ENCODE measurements at places on chromosomes 11 and 22.

DNA sequence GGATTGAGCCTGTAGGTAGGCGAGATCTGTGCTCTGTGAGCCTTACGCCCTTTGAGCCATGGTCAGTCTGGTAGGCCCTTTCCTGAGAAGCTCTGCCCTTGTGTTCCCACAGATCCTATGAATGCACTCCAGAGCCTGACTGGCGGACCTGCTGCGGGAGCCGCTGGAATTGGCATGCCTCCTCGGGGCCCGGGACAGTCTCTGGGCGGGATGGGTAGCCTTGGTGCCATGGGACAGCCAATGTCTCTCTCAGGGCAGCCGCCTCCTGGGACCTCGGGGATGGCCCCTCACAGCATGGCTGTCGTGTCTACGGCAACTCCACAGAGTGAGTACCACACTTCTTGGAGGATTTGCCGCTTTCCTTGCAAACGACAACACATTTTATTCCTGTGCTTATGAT lies 47.4 kb downstream of the MED15 start:
- no peak for DNase-seq
- no peaks in the 10 kb centered on the region for H3K27me3 ChIP-seq
- peaks cover 21% of the 10 kb centered on the region for H3K4me1 ChIP-seq
- peaks cover 100% of the 10 kb centered on the region for H3K36me3 ChIP-seq
- H3K4me3 ChIP-seq: no peak overlapping the region

DNA sequence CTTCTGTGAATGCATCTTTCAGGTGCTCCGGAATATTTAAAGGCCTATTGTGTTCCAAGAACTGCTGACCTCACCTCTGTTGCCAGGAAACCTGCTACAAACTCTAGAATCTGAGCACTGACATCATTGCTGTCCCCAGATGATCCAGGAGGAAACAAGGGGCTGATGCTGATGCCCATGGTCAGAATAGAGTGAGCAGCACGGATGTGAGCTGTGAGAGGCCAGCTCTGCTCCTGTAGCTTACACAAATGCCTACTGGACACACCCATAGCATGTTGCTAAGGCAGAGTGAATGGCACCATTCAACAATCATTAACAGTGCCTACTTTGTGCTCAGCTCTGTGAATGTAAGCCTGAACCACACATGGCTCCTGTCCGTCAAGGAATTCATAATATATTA lies 276.7 kb upstream of the API5 start:
- no peak overlapping the region for H3K27ac ChIP-seq
- DNase-seq: no peak
- H3K4me3 ChIP-seq: no peak overlapping the region
- H3K4me1 ChIP-seq: no peaks in the 10 kb centered on the region
- no peaks in the 10 kb centered on the region for H3K36me3 ChIP-seq

GRCh38 chr22:32584650-32585049 lies 110.0 kb downstream of the FBXO7 start:
- no peaks in the 10 kb centered on the region for H3K27me3 ChIP-seq
- H3K4me3 ChIP-seq: no peak overlapping the region
- peak overlapping the region; percentile 50 for H3K27ac ChIP-seq

DNA sequence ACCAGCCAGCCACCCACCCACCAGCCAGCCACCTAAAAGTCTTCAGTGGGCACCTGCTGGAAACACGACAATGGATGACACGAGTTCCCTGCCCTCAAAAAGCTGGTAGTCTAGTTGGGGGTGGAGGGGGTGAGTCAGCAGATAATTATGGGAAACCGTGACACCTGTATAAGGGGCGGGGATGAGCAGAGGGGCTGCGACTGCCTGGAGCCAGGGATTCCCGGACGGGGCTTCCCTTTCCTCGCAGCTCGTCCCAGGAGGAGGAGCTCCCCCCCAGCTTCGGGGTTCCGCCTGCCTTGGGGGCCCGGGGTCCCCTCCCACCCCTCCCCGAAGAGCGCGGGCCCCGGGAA lies 2.3 kb upstream of the RTN4RL2 start:
- DNase-seq: no peak
- peaks cover 53% of the 10 kb centered on the region for H3K27me3 ChIP-seq
- no peak overlapping the region for H3K4me3 ChIP-seq
- no peak overlapping the region for H3K27ac ChIP-seq

DNA sequence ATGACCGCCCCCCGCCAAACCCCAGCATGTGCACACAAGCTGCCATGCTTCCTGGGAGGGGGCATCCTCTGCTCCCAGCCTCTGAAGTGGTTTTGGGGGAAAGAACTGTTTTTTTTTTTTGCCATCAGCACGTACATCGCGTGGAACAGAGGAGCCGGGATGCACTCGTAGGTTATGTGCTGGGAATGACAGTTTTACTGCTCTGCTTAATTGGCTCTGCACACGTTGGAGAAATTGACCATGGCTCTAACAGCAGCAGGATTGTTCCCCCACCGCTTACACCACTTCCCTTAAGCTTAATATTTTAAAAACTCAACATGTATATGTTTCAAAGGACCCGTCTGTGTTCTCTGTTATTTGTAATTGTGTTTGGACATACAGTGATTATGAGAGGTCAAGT lies 175.2 kb downstream of the NAV2 start:
- peaks cover 17% of the 10 kb centered on the region for H3K4me1 ChIP-seq
- no peaks in the 10 kb centered on the region for H3K27me3 ChIP-seq
- no peak for DNase-seq
- no peak overlapping the region for H3K27ac ChIP-seq
- H3K4me3 ChIP-seq: no peak overlapping the region
- H3K36me3 ChIP-seq: peaks cover 2% of the 10 kb centered on the region

- H3K4me3 ChIP-seq: no peak overlapping the region
- H3K36me3 ChIP-seq: no peaks in the 10 kb centered on the region
- H3K4me1 ChIP-seq: peaks cover 11% of the 10 kb centered on the region
- no peak for DNase-seq
- H3K27me3 ChIP-seq: peaks cover 8% of the 10 kb centered on the region
These were observed 24.1 kb upstream of the GAL start for GRCh38 chr11:68660066-68660810.

- no peaks in the 10 kb centered on the region for H3K27me3 ChIP-seq
- no peak overlapping the region for H3K4me3 ChIP-seq
- DNase-seq: no peak
These were observed 806.7 kb downstream of the NTM start for GRCh38 chr11:132177106-132177505.

DNA sequence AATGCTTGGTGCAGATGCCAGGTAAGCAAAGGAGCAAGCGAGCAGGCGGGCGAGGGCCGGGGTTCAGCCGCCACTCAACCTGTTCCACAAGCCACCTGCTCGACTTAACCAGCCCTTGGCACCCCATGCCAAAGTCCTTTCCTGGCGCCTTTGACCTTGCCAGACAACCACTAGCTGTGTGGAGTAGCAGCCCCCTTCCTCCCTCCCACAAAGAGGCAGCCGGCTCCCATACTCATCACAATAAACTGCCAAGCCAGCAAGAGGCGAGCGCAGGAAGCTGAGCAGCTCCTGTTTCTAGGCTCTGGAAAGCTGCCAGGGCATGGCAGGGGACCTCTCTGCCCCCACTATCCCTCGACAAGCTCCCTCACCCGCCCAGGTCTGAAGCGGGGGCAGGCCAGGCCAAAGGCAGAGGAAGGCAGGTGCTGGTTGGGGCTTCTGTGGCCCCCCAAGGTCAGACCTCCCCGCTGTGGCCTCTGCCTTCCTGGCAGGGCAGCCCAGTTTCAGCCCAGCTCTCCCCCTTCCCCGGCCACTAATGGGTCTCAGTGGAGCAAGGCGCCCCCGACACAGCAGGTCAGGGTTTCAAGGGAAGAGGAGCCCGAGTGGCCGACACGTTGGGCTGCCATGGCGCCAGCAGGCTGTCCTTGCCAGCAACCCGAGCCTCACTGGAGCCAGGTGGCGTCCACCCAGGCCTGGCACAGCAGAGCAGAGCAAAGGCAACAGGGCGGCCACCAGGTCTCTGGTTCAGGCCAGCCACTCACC lies 15.3 kb downstream of the MACROD1 start:
- no peaks in the 10 kb centered on the region for H3K36me3 ChIP-seq
- H3K27ac ChIP-seq: no peak overlapping the region
- H3K4me1 ChIP-seq: peaks cover 10% of the 10 kb centered on the region
- H3K4me3 ChIP-seq: no peak overlapping the region
- H3K27me3 ChIP-seq: no peaks in the 10 kb centered on the region

Data from SJSA1 (cell line).